GM23338 (cell line): ENCODE measurements at places on chromosomes 2 and 18. TPM values are rescaled to one million over a fixed set of nuclear protein-coding genes. Genes with fewer than 3 reads are reported as not detected.

Gene GPD2
- 7.6 and 9.4 TPM in 2 replicates for polyA plus RNA-seq

Gene ANKRD39
- polyA plus RNA-seq, result 32.0 and 33.8 TPM in 2 replicates

Gene GALNT3
- 16.8 and 20.8 TPM in 2 replicates for polyA plus RNA-seq

Gene CIB4
- polyA plus RNA-seq, result not detected in 2 replicates

Gene ASTL
- 0.23 TPM in 1 of 2 replicates, not detected in the other for polyA plus RNA-seq

Gene DSEL
- 4.9 and 5.7 TPM in 2 replicates for polyA plus RNA-seq

Gene TRABD2A
- 5.5 and 6.0 TPM in 2 replicates for polyA plus RNA-seq

Gene UGT1A10
- polyA plus RNA-seq, result not detected in 2 replicates

Gene DOK6
- 0.21 and 0.29 TPM in 2 replicates for polyA plus RNA-seq

Gene VSNL1
- 87.4 and 112 TPM in 2 replicates for polyA plus RNA-seq
